Testis (tissue), 5 donors: ENCODE measurements at places on chromosomes 13 and 19. TPM values are rescaled to one million over a fixed set of nuclear protein-coding genes. Genes with fewer than 3 reads are reported as not detected.

GRCh38 chr13:97979051-97979450 is 25.6 kb downstream of the IPO5 start:
- no peak for DNase-seq

GRCh38 chr13:24221007-24221406 is 60.5 kb downstream of the SPATA13 start:
- no peak for DNase-seq

DNA sequence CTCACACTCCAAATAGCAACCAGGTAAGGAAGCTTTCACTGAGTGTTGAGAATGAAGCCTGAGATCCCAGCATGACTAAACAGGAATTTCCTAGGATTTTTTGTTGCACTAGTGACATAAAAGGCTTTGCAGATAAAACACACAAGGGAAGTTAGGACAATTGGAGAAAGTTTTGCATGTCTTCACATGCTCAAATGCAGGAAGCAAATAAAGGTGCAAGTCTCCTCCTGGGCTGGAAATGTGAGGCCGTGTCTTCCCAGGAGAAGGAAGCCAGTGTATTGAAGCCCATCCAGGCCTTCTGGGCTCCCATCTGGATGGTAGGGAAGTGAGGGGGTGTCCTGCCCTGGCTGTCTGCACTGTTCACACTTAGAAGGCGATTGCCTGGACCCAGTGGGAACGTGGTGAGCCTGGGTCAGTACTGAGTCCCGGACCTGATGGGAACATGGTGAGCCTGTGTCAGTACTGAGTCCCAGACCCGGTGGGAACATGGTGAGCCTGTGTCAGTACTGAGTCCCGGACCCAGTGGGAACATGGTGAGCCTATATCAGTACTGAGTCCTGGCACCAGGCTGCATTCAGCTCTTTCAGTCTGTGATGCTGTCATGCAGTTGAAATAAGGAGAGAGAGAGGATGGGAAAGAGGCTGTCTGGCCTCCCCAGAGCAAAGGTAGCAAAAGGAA is 38.7 kb downstream of the SIAH3 start:
- DNase-seq: no peak

DNA sequence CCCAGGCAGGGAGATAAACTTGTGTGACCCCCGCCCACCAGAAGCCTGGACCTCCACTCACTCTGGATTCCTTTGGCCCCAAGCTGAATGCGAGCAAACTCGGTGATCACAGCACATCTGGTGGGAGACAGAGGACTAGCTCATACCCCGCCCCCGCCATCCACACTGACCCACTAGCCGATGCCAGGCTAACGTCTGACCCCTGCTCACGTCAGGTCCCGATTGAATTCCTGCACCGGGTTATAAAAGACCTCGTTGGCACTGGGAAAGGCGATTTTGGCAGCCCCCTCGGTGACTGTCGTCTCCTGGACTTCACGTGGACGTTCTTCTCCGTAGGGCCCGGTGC is 631 bp downstream of the TRMT1 start:
- no peak for DNase-seq

- DNase-seq: no peak
Observed at GRCh38 chr19:35303357-35303915, 11.5 kb downstream of the MAG start.

DNA sequence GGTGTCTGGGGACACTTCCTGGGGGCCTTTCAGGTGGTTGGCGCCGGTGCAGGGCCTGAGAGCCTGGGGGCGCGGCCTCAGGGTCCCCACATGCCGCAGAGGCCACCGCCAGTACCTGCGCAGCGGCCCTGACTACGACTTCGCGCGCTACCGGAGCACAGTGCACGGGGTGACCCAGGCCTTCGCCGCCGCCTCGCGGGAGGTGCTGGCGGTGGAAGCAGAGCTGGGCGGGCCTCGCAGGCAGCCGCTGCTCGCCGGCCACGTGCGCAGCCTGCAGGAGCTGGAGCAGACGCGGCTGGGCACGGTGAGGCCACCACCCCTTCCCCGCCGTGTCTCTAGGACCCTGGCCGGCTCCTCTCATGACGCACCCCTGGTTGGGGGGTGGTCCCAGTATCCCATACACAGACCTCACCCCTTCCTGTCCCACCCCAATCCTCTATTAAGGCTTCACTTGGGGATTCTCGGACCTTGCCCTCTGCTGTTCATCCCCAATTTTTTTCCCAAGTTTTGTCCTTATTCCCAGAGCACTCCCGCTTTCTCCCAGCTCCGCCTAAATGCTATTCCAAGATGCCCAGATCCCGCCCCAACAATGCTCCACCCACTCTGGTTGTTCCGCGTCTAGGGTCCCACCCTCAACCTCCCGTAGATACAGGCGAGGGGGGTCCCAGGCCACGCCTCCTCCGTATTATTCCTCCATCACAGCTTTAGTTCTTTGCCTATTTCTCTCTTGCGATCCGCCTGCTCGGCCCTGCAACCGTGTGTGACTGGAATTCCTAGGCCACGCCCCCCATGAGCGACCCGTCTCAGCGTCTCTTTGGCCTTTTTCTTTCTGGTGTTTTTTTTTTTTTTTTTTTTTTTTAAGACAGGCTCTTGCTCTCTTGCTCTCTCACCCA is 1.0 kb downstream of the REX1BD start:
- DNase-seq: peak; percentile 71

GRCh38 chr19:29098863-29099481 is 114.0 kb downstream of the UQCRFS1 start:
- DNase-seq: peak; percentile 31

DNA sequence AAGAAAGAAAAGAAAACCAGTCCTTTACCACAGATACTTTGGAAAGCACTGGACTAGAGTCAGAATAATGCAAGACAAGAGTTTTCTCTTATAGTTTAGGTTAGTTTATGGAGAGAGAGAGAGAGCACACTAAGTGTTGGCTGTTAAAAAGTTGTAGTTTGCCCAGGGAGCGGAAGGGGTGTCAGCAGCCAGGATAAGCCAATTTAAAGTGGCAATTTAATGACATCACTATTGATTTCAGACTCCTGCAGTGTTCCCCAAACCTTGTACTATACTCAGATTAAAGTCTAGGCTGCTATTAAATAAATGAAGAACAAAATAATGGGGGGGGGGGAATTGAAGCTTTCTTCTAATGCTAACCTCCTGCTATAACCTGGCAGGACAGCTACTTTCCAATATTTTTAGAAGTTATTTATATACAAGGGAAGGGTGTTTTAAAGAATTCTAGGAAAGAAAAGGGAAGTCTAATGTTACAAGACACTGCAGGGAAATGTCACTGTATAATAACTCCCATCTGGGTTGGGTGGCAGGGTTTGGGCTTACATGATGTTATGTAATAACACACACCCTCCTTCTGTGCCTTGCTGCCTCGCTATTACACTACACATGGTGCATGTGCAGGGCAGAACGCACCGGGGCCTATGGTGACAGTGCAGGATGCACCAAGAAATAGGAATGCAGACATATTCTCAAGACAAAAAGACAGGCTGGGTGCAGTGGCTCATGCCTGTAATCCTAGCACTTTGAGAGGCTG is 19.9 kb downstream of the TPT1 start:
- no peak for DNase-seq

DNA sequence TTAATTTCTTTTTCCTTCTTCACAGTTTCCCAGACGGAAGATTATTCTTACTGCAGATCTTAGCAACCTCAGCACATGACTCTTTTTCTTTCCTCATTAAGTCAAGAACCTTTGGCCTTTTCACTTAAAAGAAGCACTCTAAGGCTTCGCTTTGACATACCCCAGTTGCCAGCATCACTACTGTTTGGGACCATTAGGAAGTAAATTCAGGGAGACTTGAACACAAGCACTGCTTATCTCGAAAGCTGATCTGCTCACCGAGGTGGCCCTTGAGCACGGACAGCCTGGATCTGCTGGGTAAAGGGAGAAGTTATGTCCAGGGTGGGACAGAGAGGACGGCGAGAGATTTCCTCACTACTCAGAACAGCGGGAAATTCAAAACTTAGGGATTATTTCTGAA is 151.4 kb upstream of the RNF113B start:
- no peak for DNase-seq

DNA sequence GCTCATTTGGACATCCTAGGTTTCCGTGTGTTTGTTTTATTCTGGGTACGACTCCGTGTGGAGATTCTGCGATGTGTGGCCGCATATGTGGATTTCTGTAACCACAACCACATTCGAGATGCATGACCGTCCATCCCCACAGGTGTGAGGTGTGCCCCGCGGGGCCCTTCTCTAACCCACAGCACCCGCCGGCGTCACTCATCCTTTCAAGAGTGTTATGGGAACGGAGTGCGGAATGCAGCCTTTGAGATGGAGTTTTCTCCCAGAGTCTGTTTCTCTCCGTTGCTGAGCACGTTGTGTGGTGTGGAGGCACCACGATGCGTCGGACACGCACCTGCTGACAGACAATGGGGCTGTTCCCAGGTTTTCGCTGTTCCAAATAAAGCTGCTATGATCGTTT is 40.0 kb downstream of the C13orf46 start:
- no peak for DNase-seq

- DNase-seq: peak; percentile 58
Observed at GRCh38 chr13:107964395-107964794, 250.9 kb downstream of the LIG4 start.

- no peak for DNase-seq
Observed at GRCh38 chr13:90824032-90824431, 523.5 kb upstream of the MIR17HG start.

GRCh38 chr19:11506101-11506555 is 489 bp upstream of the ZNF653 start:
- DNase-seq: no peak

Gene GPR18
- polyA plus RNA-seq: 18.0 TPM

Gene RXFP2
- 0.67 TPM for polyA plus RNA-seq

Gene IGFL3
- polyA plus RNA-seq: not detected

Gene HS6ST3
- 0.87 TPM for polyA plus RNA-seq

Gene NKG7
- 8.7 TPM for polyA plus RNA-seq

Gene ZNF709
- 14.6 TPM for polyA plus RNA-seq

Gene ZNF181
- 10.7 TPM for polyA plus RNA-seq

Gene FCGBP
- polyA plus RNA-seq: 6.7 TPM

Gene C19orf85
- polyA plus RNA-seq: not detected
